CD14-positive monocyte (primary cell): ENCODE measurements at places on chromosomes 7 and 10.

- DNase-seq, result peak; percentile 56
These were observed 78.7 kb upstream of the C1GALT1 start for GRCh38 chr7:7103343-7104313.

- DNase-seq, result no peak
These were observed 33.9 kb downstream of the PAX2 start for GRCh38 chr10:100779329-100779728.

GRCh38 chr10:126218174-126218573 is 170.1 kb downstream of the ADAM12 start:
- no peak for DNase-seq

DNA sequence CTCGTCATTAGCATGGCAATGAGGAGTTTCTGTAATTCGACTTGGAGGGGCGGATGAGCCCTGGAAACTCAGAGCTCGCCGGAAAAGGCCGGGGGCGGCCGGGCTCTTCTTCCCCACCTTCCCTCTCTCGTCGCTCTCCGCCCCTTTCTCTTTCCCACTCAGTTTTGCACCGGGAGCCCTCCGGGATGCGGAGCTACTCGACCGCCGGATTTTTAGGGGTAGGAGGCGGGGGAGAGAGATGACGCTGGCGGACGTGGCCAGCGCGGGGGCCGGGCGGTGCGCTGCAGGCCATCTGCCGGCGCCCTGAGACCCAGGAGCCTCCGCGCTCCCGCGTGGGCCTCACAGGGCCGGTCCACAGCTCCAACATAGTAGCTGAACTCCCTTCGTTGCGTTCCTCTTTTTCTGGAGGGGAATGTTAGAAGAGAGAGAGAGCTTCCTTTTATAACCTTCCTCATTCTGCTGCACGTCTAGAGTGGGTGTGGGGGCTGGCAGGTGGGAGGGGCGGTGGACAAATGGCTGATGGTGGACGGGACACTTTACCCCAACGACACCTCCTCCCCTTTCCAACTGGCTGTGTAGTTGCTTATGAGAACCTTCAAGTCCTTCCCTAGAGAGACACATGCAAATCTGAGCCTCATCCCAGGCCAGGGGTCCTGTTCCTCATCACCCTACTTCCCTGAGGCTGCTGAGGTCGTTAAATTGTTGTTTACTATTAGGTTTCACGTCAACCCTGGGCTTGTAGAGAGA is 1.1 kb upstream of the HOXA1 start:
- peak; percentile 78 for DNase-seq

GRCh38 chr10:71663311-71663710 is 56.3 kb downstream of the C10orf105 start:
- DNase-seq, result peak; percentile 11

GRCh38 chr10:49745756-49746155 is 16.4 kb downstream of the OGDHL start:
- no peak for DNase-seq

DNA sequence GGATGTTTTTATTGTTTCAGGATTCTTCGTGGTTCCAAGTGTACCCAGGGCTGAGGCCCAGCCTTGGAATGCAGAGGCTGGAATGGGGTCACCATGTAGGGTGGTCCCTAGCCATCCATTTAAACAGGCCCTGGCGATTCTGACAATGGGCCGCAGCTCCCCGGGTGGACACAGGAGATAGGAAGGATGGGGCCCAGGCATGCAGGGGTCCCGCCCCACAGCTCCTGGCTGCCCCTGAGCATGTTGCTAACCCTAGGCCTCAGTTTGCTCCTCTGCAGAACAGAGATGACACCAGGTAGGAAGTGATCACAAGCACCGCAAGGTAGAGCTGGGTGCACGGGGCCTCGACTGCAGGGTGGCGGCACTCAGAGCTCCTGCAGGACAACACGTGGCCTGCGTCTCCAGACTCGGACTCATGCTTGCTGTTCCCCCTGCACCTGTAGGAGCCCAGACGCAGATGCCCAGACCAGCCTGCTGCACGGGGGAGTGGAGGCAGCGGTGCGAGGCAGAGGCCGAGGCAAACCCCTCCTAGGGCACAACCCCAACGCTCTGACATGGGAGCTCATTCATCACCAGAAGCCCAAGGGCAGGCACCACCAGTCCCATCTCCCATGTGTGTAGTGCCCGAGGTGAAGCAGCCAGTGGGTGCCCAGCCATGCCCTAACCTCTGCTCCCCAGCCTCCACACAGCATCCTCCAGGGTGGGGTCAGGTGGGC is 25.5 kb downstream of the VIPR2 start:
- DNase-seq, result no peak

DNA sequence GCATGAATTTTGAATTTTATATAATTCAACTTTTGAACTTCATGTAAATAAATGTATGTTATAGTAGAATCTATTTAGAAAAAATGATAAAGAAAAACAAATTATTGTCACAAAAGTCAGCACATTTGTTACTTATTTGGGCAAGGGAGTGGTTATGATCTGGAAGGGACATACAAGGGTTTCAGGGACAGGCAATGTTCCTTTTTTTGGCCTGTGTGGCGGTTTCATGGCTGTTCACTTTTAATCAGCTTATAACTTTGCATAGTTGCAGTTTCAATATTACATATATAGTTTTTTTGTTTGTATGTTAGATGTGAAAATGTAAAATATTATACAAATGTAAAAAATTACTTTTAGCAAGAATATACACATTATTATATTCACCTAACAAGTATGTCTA is 256.2 kb downstream of the PCLO start:
- DNase-seq, result no peak

GRCh38 chr7:122212754-122213153 is 68.7 kb upstream of the AASS start:
- DNase-seq, result no peak

GRCh38 chr10:13724484-13724883 is 137.7 kb downstream of the PRPF18 start:
- no peak for DNase-seq

GRCh38 chr10:28054228-28054860 is 55.5 kb upstream of the ODAD2 start:
- no peak for DNase-seq
